ENCODE measurements at places on chromosomes 5 and 9. TPM values are rescaled to one million over a fixed set of nuclear protein-coding genes. Genes with fewer than 3 reads are reported as not detected.

Gene CNTNAP3
- total RNA-seq, result 0.87 TPM

Gene UIMC1
- total RNA-seq, result 31.9 TPM

Gene ENTPD2
- total RNA-seq, result not detected

Gene BHMT
- not detected for total RNA-seq

Gene DAB2IP
- total RNA-seq, result 14.4 TPM

Gene SLIT3
- 2.5 TPM for total RNA-seq
